ENCODE measurements at places on chromosomes 2 and 18.

GRCh38 chr2:104703669-104704068 is 150.2 kb upstream of the POU3F3 start:
- DNase-seq, result no peak

GRCh38 chr2:42878581-42878980 is 86.2 kb upstream of the HAAO start:
- DNase-seq, result no peak

DNA sequence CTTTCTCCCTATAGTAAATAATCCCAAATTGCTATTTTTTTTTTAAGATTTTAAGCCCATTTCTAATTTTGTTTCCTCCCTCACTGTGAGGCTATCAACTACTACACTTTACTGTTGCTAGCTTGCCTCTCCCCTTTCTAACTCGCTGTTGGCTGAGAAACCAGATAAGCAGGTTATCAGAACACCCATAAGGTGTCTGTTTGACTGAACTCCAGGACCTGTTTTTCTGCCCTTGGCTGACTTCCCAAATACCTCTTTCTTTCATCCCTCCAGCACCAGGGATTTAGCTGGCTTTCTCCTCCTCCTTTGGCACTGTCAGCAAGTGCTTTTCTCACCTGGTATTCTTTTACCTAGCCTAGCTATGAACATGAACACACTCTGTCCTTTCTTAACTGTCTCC is 11.1 kb downstream of the TRAK2 start:
- DNase-seq, result no peak

DNA sequence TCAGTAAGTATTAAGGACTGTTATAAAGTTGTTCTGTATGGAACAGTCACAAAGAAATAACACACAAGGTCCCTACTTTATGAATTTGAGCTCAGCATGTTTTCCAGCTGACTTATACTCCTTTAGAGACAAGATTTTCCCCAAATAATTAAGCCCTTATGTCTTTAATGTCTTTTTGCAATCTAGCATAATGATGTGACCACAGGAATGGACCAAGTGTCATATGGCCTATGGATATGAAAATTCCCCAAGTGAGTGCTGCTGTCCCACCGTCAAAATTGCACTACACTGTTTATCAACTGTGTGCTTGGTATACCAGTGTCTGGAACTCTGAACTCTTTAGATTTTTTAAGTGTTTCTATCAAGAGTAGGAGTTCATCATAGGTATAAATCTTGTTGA is 369.6 kb downstream of the PID1 start:
- DNase-seq, result peak; percentile 5

DNA sequence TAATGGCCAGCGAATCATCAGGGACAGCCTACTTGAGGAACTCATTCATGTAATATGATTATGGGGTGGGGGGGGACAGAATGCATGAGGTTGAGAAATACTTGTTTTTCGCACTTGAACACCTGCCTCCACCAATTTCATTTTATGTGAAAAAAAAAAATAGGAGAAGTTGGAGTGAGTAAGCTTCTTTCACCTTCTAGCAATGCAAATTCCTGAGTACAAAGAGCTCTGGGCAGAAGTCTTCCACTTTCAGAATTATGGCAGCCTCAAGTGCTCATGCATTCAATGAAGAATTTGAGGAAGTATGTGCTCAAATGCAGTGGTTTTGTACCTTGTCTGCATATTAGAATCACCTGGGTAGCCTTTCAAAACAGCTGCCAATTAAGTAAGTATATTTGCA is 40.1 kb upstream of the GPD2 start:
- no peak for DNase-seq

- no peak for DNase-seq
These were observed 244.5 kb upstream of the ID2 start for GRCh38 chr2:8437228-8437948.

GRCh38 chr18:74715865-74716712 is 118.4 kb downstream of the ZNF407 start:
- no peak for DNase-seq

GRCh38 chr2:121650315-121650930 is 1.2 kb upstream of the CLASP1 start:
- DNase-seq, result no peak

- no peak for DNase-seq
These were observed 171.8 kb upstream of the ATP5MC3 start for GRCh38 chr2:175353275-175353674.

GRCh38 chr2:98247383-98247782 is 98.9 kb upstream of the CNGA3 start:
- DNase-seq, result no peak

- DNase-seq, result no peak
These were observed 926.5 kb upstream of the CNTNAP5 start for GRCh38 chr2:123098619-123099018.

GRCh38 chr2:175205523-175205922 is 24.0 kb upstream of the ATP5MC3 start:
- DNase-seq, result peak; percentile 47

DNA sequence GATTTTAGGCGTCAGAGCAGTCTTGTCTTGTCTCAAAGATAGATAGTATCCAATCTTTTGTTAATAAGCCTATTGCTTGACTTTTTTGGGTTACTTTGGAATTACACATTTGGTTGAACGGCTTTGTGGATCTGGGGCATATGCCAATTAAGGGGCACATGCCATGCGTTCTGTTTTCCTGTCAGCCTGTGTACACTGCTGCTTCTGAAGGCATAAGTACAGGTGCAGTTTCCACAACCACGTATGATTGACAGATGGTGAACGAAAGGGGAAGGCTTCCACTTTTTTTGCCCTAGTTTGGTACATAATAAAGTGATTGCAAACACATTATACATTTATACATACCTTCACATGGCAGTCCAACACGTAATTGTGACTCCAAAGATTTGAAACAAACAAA is 102.3 kb downstream of the RAPH1 start:
- no peak for DNase-seq

- no peak for DNase-seq
These were observed 376.5 kb downstream of the ALK start for GRCh38 chr2:29544917-29545316.

- peak; percentile 8 for DNase-seq
These were observed 120.1 kb upstream of the MGAT5 start for GRCh38 chr2:134133622-134134312.

DNA sequence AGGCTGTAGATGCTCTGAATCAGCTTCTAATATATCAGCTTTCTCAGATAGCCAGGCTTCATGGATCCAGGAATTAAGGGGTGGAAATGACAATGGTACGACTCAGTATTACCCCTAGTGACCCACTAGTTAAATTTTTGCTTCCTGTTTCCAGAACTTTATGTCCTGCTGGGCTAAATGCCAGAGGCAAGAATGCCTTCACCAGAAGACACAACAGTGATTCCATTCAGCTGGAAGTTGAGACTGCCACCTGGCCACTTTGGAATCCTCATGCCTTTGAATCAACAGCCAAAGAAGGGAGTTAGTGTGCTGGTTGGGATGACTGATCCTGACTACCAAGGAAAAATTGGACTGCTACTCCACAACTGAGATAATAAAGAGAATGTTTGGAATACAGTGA is 239.1 kb downstream of the ASXL3 start:
- DNase-seq, result peak; percentile 56

- DNase-seq, result no peak
These were observed 351.9 kb downstream of the LRRTM1 start for GRCh38 chr2:79952616-79953015.

DNA sequence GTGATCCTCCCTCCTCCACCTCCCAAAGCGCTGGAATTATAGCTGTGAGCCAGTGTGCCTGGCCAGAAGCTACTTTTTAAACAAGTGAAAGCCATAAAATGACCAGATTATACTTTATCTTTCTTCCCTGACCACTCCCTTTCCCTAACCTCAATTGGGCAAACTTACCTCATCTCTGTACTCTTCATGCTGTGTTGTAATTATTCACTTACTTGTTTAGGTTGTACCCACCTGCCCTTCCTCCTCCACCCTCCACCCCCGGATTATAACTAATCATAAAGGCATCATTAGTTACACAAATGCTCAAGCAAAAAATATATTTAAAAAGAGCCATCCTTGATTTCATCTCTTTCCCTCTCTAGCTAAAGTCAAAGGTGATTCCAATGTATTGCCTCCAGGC is 279.9 kb downstream of the SETBP1 start:
- no peak for DNase-seq

GRCh38 chr2:59383473-59383872 is 1142.3 kb upstream of the FANCL start:
- no peak for DNase-seq

DNA sequence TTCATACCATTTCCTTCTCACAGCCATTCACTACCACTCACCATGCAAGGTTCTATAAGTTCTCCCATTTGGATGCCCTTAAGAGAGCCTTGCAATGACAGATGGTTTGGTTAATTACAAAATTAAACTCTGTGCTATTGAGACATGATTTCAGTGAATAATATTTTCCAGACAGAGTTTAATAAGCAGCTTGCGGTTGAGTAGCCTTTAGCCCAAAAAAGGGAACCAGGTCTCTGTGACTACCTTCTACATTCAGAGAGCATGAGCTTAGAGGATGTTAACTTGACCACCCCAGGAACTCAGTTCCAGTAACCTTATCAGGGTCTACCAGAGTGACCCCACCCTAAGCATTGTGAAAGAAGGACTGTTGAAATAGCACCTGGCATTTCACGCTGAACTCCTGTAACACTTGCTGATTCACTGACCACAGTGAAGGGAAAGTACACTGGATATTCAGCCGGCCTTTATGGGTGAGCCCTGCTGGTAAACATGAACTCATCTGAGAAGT is 1173.1 kb upstream of the ZEB2 start:
- peak; percentile 96 for DNase-seq

DNA sequence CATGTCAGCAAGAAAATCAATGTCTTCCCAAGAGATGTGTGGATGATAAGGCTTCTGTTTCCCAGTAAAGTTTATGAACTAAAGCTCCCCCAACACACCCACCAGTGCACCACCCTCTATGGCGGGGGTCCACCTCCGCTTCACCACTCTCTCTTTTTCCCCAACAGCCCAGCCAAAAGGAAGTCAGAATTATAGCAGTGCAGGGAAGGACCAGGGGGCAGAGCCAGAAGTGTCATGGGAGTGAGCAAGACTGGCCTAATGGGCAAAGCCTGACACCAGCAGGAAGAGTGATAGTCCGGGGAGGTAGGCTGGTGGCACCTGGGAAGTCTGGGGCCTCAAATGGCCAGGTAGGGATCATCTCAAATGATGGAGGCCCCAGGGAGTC is 167.7 kb downstream of the ZFP36L2 start:
- DNase-seq, result no peak

- no peak for DNase-seq
These were observed 71.9 kb upstream of the LYPD6 start for GRCh38 chr2:149258531-149258930.

GRCh38 chr18:58998401-58999203 is 133.9 kb downstream of the ZNF532 start:
- peak; percentile 52 for DNase-seq

DNA sequence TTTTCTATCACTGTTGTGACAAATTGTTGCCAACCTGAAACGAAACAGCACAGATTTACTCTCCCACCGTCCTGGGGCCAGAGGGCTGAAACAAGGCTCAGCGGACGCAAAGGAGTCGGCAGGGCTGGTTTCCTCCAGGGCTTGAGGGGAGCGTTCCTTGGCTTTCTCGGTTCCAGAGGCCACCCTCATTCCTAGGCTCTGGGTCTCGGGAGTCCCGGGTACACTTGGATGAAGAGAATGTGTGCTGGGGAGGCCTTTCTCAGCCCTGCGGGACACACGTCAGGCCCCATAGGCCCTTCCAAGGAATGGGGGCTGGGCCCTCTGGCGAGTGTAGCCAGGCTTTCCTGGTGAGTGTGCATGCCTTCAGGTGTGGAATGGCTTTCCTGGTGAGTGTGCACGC is 287.3 kb upstream of the HS6ST1 start:
- DNase-seq, result no peak

DNA sequence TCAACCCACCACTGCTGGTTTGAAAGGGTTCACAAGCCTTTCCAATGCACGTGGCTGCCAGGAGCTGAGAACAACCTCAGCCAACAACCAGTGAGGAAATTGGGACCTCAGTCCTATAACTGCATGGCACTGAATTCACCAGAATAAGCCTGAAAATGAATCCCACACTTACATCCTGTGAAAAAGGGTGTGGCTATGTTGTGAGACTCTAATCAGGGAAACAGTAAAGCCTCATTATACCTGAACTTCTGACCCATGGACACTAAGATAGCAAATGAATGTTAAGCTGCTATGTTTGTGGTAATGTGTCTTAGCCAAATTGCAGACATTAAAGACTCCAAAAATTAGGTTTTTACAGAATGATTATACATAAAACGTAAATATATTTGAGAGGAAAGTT is 515.8 kb downstream of the IRS1 start:
- no peak for DNase-seq

- peak; percentile 81 for DNase-seq
These were observed 11.0 kb upstream of the SFTPB start for GRCh38 chr2:85678794-85679672.

GRCh38 chr2:31231571-31232302 is 2.2 kb upstream of the EHD3 start:
- DNase-seq, result no peak

- peak; percentile 7 for DNase-seq
These were observed 31.1 kb upstream of the STK39 start for GRCh38 chr2:168278424-168278888.

All from fibroblast of the aortic adventitia (primary cell).